ENCODE measurements at places on chromosomes 1 and 21.
A peak's percentile ranks its signal among the peaks of the same experiment; 100 is the strongest.

GRCh38 chr1:181765451-181766026, 282.2 kb downstream of the CACNA1E start:
- no peak for DNase-seq

GRCh38 chr1:151157067-151157531, 650 bp downstream of the TNFAIP8L2 start:
- DNase-seq, result peak; percentile 38

- no peak for DNase-seq
Observed at GRCh38 chr1:180168786-180169639, 14.3 kb downstream of the QSOX1 start.

GRCh38 chr21:45306832-45307571, 19.3 kb upstream of the POFUT2 start:
- no peak for DNase-seq

DNA sequence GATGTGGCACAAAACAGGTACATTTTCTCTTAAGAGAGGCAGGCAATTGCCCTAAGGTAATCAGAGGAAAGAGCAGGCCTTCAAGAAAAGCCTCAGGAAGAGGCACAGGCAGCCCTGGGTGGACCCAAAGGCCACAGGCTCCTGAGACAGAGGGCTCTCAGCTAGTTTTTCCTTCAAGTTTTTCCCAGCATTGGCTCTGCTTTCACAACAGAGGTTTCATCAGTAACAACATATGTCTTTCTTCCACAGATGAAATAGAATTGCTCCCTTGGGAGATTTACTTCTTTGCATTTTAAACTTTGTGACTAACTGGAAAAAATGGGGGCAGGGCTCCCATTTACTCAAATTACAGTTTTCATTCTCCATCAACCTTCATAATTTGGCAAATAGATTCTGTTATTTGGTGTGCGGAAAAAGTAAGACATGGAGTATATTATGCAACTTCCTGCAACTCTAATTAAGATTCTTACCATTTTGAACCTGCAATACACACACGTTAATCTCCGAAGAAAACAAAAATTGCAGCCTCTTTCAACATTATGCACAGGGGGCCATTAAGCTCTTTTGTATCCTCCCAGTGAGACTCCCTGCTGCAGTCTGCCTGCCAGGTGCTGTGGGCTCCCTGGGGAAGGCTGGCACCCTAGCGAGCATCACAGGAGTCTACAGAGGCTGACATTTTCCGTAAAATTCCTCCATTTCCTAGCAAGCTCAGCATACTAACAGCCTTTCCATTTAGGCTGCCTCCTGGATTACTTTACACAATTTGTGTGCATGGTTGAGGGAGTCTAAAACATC, 282.3 kb downstream of the USH2A start:
- DNase-seq, result no peak

DNA sequence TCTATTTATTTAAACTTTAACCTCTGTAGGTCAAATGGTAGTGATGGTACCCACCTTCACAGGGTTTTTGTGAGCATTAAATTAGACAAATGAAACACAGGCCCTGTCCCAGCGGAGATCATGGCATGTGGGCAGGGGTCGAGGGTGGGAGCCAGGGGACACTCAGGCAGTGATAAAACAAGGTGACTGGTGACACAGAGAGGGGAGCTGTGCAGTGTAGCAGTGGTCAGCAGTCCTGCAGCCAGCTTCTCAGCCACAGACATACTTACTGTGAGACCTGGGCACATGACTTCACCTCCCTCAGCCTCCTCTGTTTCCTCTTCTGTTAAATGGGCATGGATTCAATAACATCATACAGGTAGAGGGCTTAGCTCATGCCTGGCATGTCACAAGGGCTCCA, 44.9 kb downstream of the SRRM1 start:
- DNase-seq, result no peak

GRCh38 chr1:85297855-85298629, 21.6 kb upstream of the BCL10 start:
- peak; percentile 55 for DNase-seq

GRCh38 chr21:36790616-36791015, 91.7 kb downstream of the SIM2 start:
- DNase-seq, result no peak

DNA sequence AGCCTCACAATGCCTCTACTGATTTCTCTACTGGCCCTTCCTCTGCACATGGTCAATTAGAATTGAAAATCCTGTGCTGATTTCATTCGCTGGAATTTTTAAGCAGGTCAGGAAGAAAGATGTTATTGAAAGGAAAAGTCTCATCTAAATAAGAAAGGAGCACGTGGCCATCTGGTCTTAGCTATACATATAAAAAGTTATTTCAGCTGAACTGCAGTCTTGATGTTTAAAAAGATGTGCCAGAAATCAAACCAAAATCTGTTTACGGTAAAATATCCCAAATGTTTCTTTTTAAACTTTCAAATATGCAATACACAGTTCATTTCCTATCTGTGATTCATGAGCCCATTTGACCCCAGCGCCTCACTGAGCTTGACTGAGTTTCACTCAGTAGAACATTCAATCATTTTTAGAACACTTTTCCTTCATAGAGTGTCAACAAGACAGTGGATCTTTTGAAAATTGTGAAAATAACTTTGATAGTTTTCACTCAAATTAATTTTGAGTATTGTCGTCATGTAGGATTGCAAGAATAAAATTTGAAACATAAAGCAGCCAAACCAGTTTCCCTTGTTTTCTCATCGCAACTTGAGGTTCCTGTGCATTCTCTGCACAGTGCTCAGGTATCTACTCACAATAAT, 293.6 kb downstream of the PTPRC start:
- DNase-seq, result no peak

GRCh38 chr1:150109586-150109985, 40.1 kb upstream of the PLEKHO1 start:
- DNase-seq, result no peak

- DNase-seq, result no peak
Observed at GRCh38 chr1:84504580-84505492, 1.4 kb upstream of the SPATA1 start.

DNA sequence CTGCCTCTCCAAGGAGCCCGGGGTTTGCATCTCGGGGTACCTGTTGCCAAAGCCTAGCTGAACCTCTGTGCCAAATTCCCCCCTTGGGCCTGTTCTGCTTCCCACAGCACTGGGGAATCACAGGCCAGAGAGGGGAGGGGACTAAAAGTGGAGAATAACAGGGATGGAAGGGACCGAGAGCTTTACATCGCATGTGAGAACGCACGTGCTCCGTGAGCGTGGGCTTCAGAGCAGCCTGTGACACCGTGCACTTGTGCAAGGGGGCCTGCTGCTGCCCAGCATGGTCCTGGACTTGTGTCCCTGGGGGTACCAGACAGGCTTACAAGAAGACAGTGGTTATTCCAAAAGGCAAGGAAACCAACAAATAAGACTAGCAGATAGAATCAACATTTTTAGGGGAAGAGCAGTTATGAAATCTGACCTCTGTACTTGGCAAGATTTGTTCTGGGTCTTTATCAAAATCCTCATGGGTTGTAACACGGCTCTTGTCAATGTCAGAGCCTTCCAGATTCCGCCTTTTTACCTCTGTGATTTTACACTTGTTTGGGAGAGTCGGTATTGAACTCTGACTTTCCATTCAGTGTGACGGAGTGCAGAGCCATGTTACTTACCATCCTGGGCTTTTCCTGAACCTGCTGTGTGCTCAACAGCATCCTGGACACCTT, 36.2 kb upstream of the TNFRSF1B start:
- DNase-seq, result no peak

DNA sequence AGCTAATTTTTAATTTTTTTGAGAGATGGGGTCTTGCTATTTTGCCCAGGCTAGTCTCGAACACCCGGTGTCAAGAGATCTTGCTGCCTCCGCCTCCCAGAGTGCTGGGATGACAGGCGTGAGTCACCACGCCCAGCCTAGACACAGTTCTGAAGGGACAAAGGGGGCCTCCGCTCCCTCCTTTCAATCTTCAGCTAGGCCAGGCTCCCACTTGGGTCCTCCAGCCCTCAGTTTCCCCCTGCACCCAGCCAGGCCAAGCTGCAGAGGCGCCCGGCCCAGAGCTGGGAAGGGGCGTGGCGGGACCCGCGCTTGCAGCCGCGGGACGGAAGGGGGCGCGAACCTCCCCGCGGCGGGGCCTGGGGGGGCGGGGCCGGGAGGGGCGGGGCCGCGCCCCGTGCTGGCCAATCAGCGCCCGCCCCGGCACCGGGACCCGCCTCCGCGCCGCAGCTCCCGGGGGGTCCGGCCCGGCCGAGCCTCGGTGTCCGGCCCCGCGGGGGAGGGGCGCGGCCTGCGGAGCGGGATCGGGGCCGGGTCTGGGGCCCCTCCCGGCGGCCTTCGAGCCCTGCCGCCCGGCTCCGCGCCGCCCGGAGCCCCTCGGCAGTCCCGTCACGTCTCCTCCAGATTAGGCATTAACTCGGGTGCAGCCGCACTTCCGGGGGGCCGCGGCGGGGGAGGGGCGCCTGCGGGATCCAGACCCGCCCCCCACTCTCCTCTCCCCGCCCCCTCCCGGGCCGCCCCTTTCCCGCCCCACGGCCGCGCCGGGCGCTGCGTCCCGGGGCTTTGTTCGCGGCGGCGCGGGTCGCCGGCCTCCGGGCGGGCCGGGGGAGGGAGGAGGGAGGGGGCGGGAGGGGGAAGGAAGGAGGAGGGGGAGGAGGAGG, 559 bp upstream of the AGRN start:
- DNase-seq, result peak; percentile 59

DNA sequence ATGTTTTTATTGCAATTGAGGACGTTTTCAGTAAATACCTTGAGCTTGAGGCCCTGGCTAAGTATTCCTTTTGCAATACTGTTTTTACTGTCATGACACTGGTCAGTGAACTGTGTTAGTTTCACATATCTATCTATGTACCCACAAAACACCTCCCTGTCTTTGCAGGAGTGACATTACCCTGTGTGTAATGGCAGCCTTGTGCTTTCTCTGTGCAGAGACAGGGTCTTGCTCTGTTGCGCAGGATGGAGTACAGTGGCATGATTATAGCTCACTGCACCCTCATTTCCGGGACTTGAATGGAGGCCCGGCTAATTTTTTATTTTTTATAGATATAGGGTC, 8.9 kb downstream of the YBX1 start:
- no peak for DNase-seq

DNA sequence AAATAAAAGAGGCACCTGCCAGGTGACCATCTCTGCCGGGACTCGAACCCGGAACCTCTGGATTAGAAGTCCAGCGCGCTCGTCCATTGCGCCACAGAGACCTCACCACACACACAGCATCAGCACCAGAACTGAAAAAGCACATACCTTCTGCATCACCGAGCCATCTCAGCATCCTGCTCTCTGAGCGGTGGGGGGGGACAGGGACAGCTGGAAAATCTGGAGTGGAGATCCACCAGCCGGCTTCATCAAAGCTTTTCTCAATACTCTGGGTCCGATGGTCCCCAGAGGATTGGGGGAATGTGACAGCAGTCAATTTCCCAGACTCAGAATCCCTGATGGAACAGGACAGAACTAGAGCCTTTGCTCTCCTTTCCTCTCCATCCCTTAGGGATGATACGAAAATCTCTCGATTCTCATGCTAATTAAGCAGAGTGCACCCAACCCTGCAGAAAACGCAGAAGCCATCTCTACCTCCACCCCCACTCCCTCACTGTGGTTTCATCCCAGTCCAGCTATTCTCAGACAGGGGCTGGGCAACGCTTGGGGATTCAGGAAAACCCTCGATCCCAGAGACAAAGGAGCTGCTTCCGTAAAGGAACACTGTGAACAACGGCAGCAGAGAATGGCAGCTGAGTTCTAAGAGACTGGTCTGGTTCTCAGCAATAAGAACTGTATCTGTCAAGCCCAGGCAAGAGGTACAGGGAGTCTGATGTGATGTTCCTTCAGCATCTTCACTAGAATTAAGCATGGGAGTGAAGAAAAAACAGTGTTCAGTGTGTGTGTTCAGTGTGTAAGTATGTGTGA, 29.6 kb upstream of the CADM3 start:
- DNase-seq, result no peak

- no peak for DNase-seq
Observed at GRCh38 chr1:37438037-37438868, 36.1 kb upstream of the ZC3H12A start.

GRCh38 chr1:64686828-64687724, 57.8 kb upstream of the RAVER2 start:
- no peak for DNase-seq

DNA sequence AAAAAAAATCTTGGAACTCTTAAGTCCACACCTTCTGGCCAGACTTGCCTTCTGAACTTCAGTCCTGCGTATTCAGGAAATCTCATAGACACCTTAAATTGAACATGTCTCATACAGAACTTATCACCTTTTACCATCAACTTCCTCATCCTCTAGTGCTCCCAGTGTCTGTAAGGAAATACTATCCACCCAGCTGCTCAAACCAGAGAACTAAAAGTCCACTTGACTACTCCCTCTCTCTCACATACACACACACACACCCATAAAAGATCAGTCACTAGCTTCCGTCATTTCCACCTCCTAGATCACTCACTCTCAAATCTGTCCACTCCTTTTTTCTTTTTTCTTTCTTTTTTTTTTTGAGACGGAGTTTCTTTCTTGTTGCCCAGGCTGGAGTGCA, 10.9 kb upstream of the CAP1 start:
- DNase-seq, result no peak

GRCh38 chr1:58432851-58433668, 113.5 kb downstream of the OMA1 start:
- DNase-seq, result no peak

- no peak for DNase-seq
Observed at GRCh38 chr21:17777072-17777765, 41.9 kb downstream of the C21orf91 start.

DNA sequence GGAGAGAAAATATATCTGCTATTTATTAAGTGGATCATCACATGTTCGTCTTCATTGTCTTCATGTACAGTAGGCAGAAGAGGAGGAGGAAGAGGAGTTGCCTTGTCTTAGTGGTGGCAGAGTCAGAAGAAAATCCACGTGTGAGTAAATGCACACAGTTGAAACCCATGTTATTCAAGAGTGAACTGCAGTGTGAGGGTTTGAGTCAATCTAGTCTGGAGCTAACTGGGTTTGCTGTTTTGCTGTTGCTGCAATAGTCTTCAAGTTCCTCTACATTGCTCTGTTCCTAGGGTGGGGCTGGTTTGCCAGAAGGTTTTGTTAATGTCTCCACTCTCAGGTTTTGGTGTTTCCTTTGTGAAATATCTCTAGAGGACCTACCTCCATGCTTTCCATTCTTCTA, 3.1 kb upstream of the CD1A start:
- DNase-seq, result no peak

GRCh38 chr1:219113261-219113660, 60.4 kb upstream of the LYPLAL1 start:
- no peak for DNase-seq

DNA sequence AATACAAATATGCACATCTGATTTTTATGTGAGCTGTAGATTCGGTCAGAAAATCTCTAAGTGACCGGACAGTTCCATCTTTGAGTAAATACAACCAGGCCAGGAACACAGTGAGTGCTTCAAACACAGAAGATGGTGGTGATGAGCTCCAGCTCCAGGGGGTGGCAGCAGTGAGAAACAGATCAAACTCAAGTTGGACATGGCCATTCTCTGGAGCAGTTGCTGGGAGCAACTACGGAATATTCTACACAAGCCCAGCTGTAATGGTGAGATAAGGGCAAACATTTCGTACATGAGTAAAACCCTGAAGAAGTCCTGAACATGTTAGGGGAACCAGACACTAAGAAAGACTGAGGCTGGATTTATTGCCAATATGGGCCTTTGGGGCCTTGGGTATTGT, 100.7 kb downstream of the BARHL2 start:
- DNase-seq, result no peak

Measured in activated T-helper 1 cell treated with anti-CD3 and anti-CD28 coated beads, Interleukin-2, amount 50 U/mL, for 16 hours (primary cell).